ENCODE measurements at places on chromosomes 7 and 10.

DNA sequence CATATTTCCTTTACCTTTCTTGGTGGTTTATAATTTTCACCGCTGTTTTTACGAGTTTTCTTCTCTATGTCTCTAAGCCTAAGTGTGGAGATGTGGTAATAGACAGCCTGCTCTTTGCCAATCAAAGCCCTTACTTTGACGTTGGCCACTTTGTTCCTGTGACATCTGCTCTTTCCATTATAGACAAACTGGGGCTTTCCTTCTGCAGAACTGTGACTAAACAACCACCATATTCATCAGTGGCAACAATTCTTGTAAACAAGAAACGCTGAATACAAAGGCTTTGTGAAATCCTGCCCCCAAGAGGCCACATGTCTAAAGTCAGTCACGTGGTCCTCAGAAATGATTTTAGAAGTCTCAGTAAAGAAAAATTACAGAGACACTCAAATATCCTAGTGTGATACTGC is 59.6 kb upstream of the CAPZA2 start:
- no peak for DNase-seq

GRCh38 chr10:110461088-110461487 is 36.6 kb upstream of the DUSP5 start:
- no peak for DNase-seq

- DNase-seq, result no peak
Observed at GRCh38 chr7:106125417-106125816, 13.3 kb upstream of the SYPL1 start.

DNA sequence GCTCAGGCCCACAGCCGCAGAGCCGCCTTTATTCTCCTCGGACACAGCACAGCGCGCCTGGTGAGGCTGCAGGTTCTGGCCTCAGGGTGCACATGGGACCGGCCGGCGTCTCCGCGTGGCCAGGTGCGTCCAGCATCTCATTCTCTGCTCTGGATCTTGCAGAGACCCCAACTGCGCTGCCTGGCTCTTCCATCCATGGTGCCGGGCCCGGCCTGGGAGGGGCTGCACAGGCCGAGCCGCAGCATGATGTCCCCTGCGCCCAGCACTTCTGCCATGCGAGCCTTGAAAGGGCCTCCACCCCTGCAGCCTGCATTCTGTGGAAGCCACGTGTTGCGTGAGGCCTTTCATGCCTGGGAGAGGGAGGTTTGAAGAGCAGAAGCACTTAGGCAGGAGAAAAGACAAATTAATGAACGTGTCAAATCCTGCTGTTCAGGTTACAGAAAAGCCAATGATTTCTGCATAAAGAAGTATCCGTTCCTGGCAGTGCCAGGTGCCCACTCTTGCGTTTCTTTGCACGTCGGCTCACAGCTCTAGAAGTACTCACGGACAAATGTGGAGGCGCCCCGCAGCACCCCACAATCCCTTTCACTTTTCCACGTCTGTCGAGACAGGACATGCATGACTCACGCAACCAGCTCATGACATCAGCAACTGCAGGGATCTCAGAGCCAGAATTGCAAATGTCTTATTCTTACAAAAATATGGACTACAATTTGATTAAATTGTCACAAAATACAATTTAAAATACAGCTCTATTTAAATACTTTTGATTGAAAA is 571.4 kb downstream of the DNAJB6 start:
- DNase-seq, result no peak

DNA sequence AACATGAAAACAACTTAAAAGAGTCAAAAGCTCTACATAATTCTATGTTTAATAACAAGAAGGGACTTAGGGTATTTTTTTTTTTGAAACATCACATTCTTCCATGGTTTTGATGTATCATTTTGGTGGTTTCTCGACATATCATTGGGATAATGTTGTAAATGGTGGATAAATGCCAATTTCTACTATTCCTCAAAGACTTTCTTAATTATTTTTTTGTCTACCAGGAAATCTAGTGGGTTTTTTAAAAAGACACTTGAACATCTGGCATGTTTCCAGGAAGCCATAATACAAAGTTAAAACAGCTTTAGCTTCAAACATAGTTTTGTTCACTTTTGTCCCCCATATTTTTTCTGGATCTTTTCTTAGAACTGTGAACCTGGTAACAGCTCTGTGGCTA is 200.4 kb downstream of the DKK1 start:
- DNase-seq, result no peak

DNA sequence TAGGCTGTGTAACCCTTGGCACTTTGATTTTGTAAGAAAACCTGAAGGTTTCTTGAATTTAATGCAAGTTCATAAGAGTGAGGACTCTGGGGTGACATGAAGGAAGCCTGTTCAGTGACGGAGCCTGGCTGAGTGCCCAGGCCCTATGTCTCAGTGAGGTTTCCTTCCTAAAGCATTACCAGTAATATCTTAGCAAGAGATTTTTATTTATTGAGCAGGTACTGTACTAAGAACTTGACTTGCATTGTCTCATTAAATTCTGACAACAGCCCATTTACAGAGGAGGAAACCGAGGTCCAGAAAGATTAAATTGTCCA is 197.2 kb downstream of the HECW1 start:
- no peak for DNase-seq

DNA sequence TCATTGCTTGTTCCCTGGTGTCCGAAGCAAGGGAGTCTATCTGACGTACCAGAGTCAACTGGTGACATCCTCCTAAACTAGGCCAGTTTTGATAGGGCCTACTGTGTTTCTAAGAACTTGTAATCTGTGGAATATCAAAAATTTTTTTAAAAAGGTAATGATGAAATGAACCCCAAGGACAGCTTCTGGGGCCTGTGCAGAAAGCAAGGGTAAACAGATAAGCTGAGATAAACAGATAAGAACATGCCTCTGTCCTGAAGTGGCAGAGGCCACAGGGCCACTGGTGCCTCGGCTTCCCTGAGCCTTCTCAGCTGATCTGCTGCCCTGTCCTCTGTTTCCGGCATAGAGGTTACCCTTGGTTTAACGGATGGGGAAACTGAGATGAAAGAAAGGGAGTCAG is 8.8 kb downstream of the GRK5 start:
- DNase-seq, result no peak

DNA sequence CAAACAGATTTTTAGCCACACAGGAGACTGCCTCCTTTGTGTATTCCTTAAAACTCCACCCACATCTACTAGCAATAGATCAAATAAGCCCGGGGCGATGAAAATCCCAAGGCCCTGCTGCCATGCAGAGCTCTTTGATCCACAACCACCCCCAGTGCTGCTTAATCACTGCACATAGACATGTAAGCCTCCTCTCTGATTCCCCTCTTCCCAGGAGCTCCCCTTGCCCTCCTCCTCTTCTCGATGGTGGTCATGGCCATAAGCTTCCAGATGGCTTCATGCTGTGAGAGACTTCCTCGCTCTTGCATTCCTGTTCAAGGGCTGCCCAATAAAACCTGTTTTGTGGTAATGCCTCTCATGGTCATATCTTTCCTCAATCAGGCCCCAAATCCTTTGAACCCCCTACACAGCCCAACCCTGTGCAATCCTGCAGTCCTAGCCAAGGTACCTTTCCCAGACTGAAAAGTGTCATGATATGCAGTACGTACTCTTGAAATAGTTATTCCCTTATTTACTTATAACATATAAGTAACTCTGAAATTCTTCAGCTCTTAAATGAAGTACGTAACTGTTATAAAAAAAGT is 158.5 kb downstream of the CACNA2D1 start:
- DNase-seq, result no peak

DNA sequence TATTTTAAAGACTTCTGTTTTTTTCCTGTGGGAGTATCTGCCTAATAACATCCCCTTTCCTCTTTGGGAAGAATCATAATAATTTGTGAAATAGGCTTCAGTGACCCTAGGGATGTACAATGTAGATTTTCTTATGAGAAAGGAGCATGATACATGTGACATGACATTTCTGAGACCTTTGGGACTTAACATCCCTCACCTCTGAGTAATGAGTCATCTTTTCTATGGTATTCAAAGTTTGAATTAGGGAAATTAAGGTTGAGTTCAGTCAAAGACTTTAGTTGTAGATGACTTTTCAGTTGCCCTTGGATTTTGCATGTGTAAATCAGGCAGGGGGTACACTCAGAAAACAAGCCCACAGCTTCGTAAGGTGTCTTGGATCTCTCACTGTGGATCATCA is 14.3 kb downstream of the GRK5 start:
- no peak for DNase-seq

DNA sequence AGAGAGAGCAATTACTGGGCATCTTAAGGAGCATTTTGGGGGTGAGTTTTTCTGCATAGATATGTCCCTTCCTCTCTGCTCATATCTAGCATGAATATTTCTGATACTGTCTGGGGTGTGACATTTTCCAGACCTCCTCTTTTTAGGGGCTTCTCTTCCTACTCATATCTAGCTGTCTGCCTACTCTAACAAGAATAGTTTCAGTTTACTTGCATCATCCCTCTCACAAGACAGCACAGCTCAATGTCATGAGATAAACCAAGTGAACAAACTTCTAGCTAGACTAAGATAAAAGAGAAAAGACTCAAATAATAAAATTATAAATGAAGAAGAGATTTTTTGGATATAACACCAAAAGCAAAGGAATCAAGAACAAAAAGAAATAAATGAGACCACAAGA is 419.5 kb upstream of the SORCS1 start:
- DNase-seq, result no peak

DNA sequence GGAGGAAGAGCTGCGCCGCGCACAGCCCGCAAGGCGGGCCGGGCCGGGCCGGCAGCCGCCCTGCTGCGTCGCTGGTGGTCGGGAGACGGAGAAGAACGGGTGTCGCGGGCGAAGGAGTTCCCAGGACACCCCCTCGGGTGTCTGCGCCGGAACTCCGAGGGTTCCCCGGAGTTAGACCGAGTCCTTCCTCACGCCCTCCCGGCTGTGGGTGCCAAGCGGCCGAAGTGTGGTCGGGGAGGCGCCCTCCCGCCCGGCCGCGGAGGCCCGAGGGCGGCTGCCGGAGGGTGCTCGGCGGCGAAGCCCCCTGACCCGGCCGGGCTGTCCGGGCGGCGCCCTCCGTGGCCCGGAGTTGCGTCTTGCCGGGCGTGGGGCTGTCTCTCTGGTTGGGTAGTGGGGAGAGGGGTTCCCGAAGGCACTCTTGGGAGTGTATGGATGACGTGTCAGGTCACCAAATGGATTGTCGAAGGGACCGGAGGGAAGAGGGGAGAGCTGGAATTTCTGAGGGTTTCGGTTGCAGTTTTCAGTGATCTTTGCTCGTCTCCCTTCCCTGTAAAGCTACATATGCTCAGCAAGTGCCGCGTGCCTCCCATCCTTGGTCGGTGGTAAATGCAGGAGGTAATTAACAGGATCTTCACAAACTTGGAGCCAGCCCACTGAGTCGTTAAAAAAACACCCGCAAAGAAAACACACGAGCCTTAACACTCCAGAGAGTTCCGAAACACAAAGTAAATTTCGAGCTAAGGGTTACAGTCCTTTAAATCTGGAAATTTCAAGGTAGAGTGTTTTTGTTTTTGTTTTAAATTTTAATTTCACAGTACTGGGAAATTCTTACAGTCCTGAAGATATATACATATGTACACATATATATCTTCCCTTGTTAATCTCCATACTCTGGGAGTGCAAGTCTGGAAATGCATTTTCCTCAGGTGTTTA is 871 bp downstream of the ST7 start:
- DNase-seq, result no peak

- DNase-seq, result no peak
Observed at GRCh38 chr7:47651355-47652317, 69.7 kb upstream of the TNS3 start.

GRCh38 chr7:74057216-74057925 is 26.2 kb upstream of the LIMK1 start:
- no peak for DNase-seq

- DNase-seq, result no peak
Observed at GRCh38 chr7:50189371-50189770, 96.3 kb upstream of the ZPBP start.

DNA sequence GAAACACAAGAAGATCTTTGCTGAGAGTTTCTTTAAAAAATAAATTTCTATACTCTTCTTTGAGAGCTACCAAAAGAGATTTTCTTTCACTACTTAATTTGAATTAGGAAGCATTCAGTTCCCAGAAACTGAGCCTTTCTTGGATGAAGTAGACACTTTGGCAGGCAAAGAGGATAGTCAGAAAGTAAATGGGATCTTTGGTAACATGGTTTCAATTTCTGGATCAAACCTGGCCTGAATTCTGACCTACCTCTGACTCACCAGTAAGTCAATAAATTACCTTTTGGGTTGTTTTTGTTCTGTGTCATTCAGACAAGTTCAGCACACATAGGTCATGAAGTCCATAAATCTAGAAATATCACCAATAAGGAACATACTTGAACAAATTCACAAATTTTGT is 26.8 kb upstream of the CABCOCO1 start:
- DNase-seq, result no peak

- DNase-seq, result no peak
Observed at GRCh38 chr10:68606918-68607317, 46.8 kb downstream of the TET1 start.

GRCh38 chr7:141409801-141410329 is 141.3 kb upstream of the AGK start:
- DNase-seq, result no peak

- no peak for DNase-seq
Observed at GRCh38 chr7:76296743-76297740, 5.4 kb upstream of the HSPB1 start.

DNA sequence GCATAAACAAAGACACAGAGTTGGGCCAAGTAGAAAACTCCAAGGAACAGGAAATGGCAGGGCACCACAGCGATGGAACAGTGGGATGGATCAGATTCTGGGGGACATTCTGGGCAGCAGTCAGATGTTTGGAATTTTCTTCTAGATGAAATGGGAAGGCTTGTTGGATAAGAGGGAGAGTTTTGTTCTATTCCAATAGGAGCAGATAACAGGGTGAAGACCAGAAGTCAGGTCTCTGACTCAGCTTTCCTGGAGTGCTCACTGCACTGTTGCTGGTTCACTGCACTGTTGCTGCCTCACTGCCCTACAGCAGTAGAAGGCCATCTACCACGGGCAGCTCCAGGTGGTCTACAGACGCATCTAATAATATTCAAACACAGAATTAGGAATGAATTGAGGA is 135.6 kb downstream of the ATE1 start:
- DNase-seq, result no peak

DNA sequence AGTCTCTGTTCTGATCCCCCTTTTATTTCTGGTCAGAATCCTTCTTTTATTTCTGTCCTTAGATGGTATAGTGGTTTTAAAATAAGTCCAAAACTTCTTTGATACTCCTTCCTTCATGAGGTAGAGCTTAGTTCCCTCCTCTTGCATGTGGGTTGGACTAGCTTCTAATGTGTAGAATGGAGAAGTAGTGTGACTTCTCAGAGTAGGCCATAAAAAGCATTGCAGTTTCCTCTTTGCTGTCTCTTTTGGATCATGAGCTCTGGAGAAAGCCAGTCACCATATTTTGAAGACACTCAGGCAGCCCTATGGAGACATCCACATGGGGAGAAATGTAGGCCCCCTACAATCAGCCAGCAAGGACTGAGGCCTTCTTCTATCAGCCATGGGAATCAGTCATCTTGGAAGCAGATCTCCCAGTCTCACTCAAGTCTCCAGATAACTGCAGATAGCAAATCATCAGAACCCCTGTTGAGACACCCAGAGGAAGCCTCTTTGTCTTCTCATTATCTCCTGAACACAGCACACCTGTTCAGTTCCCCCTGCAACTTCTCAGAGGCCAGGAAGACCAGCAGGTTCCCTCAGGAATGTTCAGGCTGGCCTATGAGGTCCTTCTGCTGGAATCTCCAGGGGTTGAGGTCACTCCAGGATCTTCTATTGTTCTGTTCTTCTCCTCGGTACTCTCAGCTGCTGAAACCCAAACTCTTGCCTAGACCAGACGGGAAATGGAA is 511.9 kb upstream of the ZMIZ1 start:
- DNase-seq, result no peak

All from activated naive CD4-positive, alpha-beta T cell treated with anti-CD3 and anti-CD28 coated beads, Interleukin-2, amount 50 U/mL, for 16 hours (primary cell).